Activated CD4-positive, alpha-beta T cell treated with anti-CD3 and anti-CD28 coated beads, Interleukin-2, amount 50 U/mL, for 1 hour (primary cell): ENCODE measurements at places on chromosomes 11 and 22.

- DNase-seq: no peak
Observed at GRCh38 chr11:8021920-8022319, 34.8 kb downstream of the EIF3F start.

DNA sequence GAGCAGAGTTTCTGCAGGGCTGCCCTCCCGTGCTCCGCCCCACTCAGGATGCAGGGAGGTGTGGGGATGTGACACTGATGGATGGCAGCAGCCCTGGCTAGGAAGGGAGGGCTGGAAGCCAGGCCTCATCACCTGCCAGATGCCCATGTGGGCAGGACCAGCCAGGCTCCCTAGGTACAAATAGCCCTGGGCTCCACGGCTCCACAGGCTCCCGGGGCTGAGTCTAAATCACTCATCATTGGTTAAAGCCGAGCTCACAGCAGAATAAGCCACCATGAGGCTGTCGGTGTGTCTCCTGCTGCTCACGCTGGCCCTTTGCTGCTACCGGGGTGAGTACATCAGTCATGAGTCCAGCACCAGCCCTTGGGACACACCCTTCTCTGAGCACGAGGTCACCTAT lies at the start of gene SCGB1D1:
TSS of gene SCGB1D1 (plus strand) at position 206 of the 400 bp plus-strand sequence. CDS start at position 275, 69 bp downstream.
- no peak for DNase-seq

DNA sequence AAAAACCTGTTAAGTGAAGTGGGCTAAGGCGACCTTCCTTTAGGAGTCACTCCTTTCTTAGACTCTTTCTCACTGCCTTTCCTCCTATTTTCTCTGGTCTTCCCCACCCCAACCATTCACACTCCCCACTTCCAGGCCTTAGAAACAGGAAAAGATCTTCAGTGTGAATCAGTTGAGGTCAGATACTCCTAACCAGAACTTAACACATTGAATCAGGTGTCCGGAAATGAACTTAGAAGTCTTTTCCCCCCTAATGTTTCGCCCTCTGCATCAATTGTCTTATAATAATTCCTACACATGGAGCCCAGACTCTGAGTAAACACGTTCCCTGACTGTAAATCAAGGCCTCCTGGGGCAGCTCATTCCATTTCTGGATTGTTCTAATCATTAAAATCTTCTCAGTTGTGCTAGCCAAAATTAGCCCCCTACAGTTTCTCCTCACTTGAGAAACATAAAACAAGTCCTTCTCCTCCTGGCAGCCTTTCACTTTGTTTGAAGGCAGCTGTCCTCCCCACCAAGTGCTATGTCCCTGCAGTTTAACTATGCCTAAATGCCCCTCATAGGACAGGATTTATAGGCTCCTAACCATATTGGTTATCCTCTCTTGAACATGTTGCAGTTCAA lies 32.7 kb upstream of the USP47 start:
- DNase-seq: no peak

GRCh38 chr11:46391578-46392420 lies at the start of gene CHRM4:
CHRM4 (minus strand) TSS chr11:46391776; CDS start chr11:46386557, 5,219 bp downstream.
- DNase-seq: no peak

DNA sequence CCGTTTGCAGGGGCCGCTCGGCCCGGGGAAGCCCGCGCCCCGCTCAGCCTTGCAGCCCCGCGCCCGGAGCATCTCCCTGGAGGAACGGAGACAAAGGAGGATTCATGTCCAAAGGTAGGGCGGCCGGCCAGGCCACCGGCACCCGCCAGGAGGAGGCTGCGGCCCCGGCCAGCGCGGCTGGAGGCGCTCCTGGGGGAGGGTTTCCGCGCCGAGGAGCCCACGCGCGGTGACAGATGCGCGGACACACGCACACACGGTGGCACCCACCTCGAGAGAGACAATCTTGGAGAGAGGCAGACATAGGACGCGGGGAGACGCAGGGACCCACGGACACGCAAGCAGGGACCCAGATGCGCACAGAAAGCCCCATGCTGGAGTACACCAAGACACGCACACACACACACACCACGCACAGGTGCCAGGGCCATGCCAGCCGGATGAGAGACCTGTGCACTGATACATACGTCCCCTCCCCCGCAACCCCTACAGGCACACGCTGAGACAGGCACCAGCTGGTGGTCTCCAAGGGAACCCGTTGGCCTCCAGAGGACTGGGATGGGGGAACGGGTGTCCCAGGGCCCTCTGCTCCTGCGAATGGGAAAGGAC lies 7.8 kb downstream of the SEPTIN3 start:
- DNase-seq: no peak

DNA sequence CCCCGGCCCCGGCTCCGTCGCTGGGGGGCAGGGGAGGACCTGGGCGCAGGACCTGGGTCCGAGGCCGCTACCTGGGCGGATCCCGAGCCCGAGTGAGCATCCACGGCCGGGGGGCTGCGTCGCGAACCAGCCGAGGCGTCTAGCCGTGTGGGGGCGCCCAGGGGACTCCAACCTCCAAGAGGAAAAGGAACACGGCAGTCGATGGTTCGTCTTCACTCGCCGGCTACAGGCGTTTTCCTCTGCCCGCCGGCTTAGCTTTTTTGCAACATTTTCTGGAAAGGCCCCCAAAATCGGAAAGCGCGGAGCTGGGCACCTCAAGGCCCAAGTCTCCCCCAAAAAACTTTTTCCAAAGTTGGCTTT lies 666 bp downstream of the PDGFB start:
- DNase-seq: no peak

GRCh38 chr11:330307-330693 lies 9.6 kb upstream of the IFITM3 start:
- no peak for DNase-seq

DNA sequence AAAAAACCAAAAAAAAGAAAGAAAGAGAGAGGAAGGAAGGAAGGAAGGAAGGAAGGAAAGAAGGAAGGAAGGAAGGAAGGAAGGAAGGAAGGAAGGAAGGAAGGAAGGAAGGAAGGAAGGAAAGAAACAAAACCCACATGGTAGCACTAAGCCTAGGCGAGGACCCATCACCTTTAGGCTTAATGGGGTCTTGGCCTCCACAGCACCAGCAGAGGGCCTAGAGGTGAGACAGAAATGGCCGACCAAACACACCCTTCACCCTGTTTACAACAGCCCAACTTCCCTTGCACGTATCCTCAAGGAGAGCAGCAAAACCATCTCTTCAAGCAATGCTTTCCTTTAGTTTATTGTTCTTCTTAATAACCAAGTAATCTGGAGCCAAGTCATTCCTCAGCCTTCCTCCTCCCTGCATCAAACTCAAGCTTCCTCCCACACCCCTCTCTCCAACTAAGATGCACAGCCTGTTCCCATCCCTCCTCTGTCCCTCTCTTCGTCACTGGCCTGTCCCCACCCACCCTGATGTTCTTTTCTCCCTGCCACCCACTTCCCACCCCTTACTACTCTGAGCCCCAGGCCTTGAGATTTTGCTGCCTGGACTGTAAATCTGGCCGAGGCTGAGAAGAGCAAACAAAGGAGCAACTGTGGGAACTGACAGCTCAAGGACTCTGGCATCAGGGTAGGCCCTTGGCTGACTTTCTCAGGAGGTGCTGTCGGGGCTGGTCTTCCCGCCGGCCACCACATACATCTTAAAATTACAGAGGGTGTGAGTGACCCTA lies 26.0 kb downstream of the POU2AF1 start:
- DNase-seq: no peak

- no peak for DNase-seq
Observed at GRCh38 chr11:91869686-91870085, 354.9 kb upstream of the FAT3 start.

DNA sequence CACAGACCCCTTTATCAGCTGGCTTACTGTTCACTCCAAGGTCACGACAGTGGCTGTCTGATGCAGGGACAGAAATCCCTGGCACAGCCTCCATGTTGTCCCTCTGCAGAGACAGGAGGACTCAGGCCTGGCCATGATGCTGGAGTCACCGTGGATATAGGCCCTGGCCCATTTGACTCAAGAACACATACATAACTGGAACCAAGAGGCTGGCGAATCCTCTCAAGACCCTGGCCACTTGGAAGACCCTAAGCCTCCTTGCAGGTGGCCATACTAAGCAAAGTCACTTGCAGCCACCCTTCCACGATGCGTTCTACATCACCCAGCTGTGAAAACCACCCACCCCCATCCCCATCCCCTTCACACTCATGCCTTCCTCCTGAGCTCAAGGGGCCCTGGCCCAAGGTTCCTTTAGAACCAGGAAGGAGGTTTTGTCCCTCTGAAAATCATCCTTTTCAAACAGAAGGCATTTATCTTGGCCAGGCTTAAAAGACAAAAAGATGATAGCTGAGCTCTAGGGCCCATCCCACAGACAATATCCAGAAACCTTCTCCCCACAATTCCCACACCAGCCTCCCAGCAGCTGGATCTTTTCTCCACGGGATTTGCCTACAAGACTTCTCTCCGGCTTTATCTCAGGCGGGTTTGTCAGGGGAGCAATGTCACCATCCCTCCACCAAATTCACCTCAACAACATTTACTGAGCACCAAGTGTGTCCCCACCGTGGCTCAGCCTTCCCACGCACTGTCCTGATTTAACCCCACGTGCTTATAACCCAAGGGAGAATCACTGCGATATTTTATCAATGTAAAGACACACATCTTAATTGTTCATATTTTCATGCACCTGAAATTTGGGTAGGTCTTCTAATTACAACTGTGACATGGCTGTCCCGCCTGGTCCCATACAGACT lies 123.4 kb upstream of the SERPIND1 start:
- no peak for DNase-seq

GRCh38 chr11:63536669-63537292 lies at the start of gene PLAAT4:
PLAAT4 (plus strand) TSS chr11:63536808; CDS start chr11:63536869, 61 bp downstream.
- peak; percentile 19 for DNase-seq

DNA sequence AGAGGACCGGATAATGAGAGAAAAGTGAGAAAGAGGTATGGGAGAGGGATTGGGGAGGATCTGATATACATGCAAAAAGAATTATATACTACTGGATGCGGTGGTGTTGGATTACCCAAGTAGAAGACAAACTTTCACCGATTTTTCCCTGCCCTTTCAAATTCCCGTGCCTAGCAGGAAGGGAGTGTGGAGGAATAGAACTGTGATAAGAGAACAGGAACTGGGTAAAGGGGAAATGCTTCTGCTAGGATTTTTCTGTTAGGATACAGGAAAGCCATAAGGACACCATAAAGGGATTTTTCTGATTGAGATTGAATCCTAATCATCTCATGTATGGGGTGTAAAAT lies 480 bp upstream of the MTMR2 start:
- DNase-seq: no peak

GRCh38 chr22:22955866-22956535 lies 68.4 kb downstream of the IGLL5 start:
- DNase-seq: peak; percentile 58

- no peak for DNase-seq
Observed at GRCh38 chr11:76361374-76361773, 19.6 kb downstream of the THAP12 start.

- DNase-seq: no peak
Observed at GRCh38 chr11:132639986-132640385, 892.3 kb downstream of the OPCML start.

DNA sequence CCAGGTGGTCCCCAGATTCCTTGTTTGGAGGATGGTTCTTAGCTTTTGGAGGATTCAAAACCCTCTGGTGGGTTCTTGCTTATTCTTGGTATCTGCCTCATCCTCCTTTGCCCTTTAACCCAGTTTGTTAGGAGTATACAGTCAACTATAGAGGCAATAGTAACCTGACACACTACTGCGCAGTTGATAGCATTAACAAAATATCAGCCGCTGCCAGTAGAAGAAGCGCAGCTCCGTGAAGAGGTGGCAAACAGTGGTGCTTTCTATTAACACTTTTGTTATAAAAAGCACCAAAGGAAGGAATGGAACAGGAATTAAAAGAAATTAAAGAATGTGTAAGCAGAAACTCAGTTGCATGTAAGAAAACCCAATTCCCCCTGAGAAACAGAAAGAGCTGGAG lies 29.3 kb downstream of the SLC22A25 start:
- no peak for DNase-seq

DNA sequence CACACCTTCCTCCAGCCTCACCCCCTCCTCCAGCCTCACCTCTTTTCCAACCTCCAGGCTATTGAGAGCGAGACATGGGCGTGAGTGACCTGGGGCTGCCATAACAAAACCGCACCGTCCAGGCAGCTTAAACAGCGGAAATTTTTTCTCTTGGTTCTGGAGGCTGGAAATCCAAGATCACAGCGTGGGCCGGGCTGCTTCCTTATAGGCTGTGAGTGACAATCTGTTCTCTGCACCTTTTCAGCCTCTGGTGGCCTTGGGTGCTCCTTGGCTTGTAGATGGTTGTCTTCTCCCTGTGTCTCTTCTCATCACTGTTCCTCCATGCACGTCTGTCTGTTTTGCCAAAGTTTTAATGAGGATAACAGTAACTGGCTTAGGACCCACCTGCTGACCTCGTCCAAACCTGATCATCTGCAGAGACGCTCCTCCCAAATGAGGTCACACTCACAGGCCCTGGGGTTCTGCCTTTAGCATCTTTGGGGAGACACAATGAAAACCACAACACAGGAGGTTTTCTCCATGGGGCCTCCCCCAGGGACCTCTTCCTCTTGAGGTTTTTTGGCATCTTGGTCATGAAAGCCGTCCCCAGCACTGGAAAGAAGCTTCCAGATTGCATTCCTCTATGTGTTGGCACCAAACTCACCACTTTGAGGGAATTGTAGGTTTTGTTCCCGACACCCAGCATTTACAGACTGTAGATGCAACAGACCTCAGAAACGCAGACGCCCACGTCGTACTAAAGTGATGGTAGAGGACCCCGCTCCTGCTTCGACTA lies 878.1 kb downstream of the BRD1 start:
- DNase-seq: no peak

DNA sequence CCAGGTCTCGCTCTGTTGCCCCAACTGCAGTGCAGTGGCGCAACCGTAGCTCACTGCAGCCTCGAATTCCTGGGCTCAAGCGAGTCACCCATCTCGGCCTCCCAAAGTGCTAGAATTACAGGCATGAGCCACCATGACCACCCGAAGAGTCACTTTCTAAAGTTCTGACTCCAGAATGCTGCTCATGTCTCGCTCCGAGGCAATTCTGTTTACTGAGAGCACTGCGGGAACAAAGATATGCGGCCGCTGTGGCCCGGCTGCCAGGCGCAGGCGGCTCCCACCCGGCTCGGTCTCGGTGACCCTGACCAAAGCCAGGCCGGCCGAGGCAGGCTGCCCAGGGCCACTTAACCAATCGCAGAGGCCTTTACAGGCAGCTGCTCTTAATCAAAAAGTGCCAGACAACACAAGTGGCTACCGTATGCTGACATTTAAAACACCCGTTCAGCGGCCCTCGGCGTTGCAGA lies 78.7 kb downstream of the PHF21B start:
- DNase-seq: no peak

DNA sequence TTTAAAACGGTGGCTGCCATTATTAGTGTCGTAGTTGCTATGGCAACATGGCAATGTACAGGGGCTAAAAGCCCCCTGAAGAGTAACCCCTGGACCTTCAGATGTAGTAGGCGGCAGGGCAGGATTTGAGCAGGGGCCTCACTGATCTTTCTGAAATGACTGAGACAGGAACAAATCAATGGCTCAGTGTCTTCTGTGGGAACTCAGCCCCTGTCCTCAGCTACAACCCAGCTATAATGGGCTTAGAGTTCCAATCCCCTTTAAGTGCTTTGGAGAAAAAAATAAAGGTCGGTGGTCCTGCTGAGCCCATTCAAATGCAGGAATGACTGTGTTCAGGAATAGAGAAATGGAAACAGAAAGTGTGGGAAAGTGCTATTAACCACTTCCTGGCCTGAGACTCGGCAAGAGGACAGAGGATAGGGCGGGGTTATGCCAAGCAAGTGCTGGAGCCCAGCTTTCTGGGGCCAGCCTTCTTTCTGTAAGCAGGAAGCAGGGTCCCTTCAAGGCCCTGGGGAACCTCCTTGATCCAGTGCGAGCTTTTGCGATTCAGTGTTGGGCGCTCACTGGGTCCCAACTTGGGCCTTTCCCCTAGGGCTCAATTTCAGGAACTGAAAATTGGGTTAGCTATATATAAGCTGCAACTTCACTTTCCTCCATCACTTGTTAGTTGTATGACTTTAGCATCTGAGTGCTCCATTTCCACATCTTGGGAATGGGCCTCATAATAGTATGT lies 6.1 kb upstream of the CD82 start:
- no peak for DNase-seq
